Activated T-helper 1 cell treated with anti-CD3 and anti-CD28 coated beads, Interleukin-12 subunit alpha, Interleukin-12 subunit beta, Interleukin-2, Interleukin-4 antibody, amounts not matched to agents 30 ng/mL and 10 ng/mL and 1 ng/mL, durations not matched to agents 14 hours and 24 hours and 36 hours (primary cell): ENCODE measurements at places on chromosomes 2 and 18.

GRCh38 chr18:3493501-3494244 lies 43.7 kb downstream of the TGIF1 start:
- no peak for DNase-seq

DNA sequence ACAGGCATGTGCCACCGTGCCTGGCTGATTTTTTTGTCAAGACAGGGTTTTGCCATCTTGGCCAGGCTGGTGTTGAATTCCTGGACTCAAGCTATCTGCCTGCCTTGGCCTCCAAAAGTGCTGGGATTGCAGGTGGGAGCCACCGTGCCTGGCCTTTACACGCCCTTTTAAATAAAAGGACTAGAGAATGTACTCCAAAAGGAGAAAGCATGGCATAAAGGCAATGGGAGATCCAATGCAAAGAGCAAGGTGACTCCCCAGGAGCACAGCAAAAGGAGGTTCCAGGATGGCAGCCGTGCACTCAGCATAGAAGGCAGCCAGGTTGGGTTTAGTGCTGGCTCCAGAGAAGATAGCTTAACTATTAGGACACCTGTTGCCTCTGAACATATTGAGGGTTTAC lies 27.1 kb downstream of the ASB1 start:
- DNase-seq, result no peak

- no peak for DNase-seq
These were observed 142.7 kb upstream of the ZNF804A start for GRCh38 chr2:184455624-184456023.

GRCh38 chr18:24075767-24076597 lies 61.4 kb downstream of the TTC39C start:
- peak; percentile 52 for DNase-seq

- DNase-seq, result no peak
These were observed 709.8 kb upstream of the FANCL start for GRCh38 chr2:58950795-58951462.

DNA sequence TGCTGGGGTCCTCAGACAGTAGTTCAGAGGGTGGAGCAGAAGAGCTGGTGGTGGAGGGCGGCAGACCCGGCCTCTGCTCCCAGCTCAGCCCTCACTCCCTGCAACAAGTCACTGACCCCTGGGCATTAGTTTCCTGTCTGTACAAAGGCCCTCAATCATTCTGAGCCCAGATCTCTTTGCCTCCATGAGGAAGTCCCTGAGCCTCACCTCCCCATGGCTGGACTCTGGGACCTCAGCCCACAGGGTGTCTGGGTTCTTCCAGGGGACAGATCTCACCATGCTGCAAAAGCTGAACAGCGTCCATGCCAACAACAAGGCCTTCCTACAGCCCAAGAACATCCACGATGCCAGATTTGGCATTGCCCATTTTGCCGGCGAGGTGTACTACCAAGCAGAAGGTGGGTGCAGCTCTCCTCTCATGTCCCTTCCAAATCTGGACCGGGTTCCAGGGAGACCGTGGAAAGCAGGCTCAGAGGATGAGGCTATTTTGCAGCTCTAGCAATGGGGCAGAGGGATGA lies 49.1 kb downstream of the MYO7B start:
- no peak for DNase-seq

- DNase-seq, result no peak
These were observed 67.1 kb upstream of the XPO1 start for GRCh38 chr2:61605245-61605644.

DNA sequence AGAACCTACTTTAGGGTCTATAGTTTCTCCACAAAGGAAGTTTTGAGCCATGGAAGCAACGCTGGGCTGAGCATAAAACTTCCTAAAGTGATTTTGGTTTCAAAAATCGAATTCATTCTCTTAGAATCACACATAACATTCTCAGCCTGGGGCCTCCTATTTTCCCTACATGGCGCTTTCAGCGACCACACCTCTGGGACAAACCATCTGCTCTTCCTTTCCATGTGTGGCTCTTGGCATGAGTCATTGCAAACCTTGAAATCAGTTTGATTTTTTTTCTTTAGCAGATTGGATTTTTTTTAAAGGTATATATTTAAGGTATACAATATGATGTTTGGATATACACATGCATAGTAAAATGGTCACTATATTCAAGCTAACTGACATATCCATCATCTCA lies 72.5 kb upstream of the APCDD1 start:
- no peak for DNase-seq

DNA sequence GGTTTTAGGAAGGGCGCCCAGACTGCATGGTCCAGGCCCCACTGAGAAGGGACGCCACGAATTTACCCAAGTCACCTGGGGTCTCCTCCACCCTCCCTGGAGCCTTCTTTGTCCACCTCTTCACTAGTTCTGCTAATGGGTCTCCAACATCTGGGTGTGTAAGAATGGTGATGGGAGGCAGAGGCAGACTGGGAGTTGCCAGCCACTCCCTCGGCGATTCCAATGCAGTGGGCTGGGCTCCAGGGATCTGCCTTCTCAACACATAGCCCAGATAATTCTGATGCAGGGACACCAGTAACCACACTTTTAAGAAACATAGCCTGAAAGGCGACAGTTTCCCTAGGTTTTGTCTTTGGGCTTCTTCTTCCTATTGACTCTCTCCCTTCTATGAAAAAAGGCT lies 39.1 kb downstream of the MRPL44 start:
- DNase-seq, result no peak

- DNase-seq, result no peak
These were observed 71.3 kb upstream of the NYAP2 start for GRCh38 chr2:225328192-225328591.

GRCh38 chr18:55268151-55268601 lies 308.9 kb upstream of the CCDC68 start:
- DNase-seq, result no peak

- DNase-seq, result no peak
These were observed 19.3 kb upstream of the MC2R start for GRCh38 chr18:13934676-13935075.

GRCh38 chr2:172273910-172274571 lies 153.3 kb upstream of the ITGA6 start:
- no peak for DNase-seq

DNA sequence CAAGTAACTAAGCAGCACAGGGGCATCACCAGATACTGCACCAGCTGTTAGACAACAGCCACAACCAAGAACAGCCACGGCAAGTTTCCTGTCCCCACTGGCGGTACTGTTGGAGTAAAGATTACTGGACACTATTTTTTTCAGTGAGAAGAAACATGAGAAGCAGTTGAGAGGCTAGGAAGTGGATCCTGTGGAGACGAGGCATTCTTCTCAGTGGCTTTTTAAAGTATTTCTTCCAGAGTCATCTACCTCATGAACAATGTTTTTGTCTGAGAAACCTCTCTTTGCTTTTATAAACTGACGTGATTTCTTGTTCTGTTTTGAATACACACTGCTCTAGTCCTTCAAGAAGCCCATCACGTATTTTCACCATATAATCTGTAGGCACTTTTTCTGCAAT lies 18.8 kb downstream of the TM4SF20 start:
- DNase-seq, result no peak

DNA sequence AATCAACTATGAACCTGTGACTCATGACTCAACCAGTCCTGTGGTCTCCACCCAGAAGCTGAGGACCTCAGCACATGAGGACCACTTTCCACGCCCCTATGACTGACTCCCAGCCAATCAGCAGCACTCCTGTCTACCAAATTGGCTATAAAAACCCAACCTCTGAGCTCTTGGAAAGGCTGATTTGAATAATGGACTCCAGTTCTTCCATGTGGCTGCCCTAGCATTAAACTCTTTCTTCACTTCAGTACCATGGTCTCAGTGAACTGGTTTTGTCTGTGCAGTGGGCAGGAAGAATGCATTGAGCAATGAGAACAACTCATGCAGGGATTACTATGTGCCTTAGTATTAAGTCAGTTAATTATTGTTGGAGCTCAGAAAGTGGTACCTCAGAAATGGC lies 78.3 kb downstream of the CMPK2 start:
- no peak for DNase-seq

GRCh38 chr2:85959185-85959584 lies 70.4 kb upstream of the ST3GAL5 start:
- DNase-seq, result no peak

- no peak for DNase-seq
These were observed 1460.3 kb downstream of the SUCLG1 start for GRCh38 chr2:82998781-82999180.

DNA sequence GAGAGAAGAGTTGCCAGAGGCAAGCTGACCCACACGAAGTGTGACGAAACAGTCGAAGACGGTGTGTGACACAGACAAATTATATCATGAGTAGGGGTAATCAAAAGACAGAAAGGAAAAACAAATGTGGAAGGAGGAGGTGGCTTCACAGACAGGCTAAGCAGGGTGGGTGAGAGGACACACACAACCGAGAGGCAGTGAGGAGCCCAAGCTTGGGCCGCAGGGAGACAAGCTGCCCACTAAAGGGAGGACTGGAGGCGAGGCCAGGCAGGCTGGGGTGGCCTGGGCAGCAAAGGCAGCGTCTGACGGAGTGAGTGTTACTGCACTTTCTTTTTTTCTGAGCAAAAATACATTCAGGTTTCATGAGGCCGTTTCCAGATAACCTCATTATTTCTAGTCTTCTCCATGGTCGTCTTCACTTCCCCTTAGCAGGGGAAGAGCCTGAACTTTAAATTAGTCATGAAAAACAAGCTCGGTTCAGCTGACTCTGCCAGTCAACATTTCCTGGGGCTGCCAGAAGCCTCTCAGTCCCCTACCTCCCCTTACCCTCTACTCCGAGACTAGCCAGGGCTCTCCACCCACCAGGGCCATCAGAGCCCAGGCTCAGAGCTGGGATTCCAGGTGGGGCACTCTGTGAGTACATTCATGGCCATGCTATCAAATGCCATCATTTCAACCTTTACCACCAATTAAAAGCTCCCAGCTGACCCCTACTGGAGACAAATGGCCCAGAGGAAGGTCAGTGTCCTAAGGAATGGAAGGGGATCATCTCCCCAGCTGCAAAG lies 13.8 kb upstream of the ZFP36L2 start:
- no peak for DNase-seq

DNA sequence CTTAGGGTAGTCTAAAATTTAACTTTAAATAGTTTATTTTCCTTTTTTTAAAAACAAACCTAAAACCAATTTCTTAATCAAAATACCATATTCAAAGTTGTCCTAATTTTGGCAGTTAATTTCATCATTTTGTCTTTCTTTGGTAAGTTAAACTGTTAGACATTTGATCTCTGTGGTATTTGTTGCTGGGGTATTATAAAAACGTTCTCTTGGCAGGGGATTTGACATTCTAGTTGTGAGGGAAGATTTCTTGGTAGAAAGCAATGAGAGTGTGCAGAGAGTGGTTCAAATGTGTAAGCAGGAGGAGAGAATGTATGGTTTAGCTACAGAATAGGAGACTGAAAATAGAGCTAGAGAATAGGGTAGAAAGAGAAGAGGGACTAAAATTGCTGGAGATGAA lies 14.6 kb downstream of the GULP1 start:
- no peak for DNase-seq

- no peak for DNase-seq
These were observed 5.9 kb upstream of the PARD6G start for GRCh38 chr18:80253236-80253635.

- no peak for DNase-seq
These were observed 35.2 kb upstream of the CD207 start for GRCh38 chr2:70870790-70871189.

- DNase-seq, result no peak
These were observed 9.7 kb downstream of the PMAIP1 start for GRCh38 chr18:59909289-59910036.

DNA sequence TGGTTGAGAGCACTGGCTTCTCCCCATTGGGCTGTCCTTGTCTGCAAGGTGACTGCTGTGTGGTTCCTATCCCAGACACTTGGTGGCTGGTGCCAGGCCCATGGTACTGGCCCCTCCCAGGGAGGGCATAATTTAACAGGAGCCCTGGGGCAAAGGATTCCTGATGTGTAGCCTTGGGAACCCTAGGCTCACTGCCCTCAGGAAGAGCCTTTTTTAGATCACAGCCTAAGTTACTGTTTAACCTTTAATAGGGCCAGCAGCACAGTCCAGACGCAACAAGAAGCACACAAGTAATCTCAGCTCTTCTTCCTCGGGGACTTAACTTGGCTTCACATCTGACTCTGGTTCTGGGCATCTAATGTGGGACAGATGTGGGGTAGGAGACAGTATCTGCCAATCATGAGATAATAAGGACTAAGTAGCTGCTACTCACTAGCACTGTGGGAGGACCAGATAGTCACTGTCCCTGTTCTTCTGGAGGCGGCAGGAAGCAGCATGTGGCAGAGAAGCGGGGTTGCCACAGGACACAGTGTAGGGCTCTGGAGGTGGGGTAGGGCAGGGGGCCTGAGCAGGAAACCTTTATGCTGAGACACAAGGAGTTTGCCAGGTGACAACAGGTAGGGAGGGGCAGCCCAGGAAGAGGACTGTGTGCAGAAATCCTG lies 136.3 kb downstream of the TMEM17 start:
- DNase-seq, result no peak

DNA sequence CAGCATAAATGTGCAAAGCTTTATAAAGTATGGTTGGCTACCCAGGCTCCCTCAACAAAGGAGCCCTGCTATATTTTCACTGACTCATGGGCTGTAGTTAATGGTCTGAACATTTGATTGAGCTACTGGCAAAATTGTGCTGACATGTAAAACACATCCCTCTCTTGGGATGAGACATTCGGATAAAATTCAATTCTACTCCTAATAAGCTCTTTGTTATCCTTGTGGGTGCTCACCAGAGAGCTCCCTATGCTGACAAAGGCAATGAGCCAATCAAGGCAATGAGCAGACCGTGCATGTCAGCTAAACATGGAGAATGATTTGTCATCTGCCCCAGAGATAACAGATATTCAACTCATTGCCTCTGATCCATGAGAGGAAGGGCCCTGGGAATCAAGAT lies 27.7 kb downstream of the SERPINB8 start:
- DNase-seq, result no peak

- DNase-seq, result no peak
These were observed 425.3 kb downstream of the THSD7B start for GRCh38 chr2:137190411-137191195.

DNA sequence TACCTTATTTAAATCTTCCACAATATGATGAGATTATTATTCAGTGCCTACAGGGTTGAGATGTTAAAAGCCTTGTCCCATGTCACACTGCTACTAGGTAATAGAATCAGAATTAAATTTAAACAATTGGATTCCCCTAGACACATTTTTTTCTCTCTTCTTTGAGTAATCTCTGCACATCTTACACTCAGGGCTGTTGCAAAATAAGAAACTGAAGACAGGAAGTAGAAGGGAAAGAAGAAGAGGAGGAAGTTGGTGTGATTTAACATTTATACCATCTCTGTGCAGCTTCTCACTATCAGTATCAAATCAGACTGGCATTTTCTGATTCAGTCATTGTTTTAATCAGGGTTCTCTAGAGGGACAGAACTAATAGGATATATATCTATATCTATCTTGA lies 677.6 kb downstream of the IRS1 start:
- DNase-seq, result no peak

- DNase-seq, result no peak
These were observed 84.8 kb upstream of the HNRNPA3 start for GRCh38 chr2:177127821-177128220.
